ENCODE measurements at places on chromosomes 5 and 9.

- peak; percentile 8 for DNase-seq
Observed at GRCh38 chr9:38619556-38620447, 594 bp downstream of the ANKRD18A start.

- DNase-seq, result no peak
Observed at GRCh38 chr9:132748450-132748849, 78.2 kb downstream of the GTF3C4 start.

DNA sequence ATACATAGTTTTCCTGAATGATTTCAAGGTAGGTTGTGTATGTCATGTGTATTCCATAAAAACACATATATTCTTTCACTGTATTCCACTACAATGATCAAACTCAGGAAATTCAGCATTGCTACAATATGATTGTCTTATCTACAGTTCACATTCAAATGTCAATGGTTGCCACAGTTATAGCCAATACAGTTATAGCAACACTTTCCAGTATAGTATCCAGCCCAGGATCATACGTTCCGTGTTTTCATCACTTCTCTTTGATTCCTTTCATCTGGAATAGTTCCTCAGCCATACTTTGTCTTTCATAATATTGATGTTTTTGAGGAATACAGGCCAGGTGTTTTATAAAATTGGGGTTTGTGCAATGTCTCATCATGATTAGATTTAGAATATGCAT, 9.5 kb downstream of the OR2S2 start:
- no peak for DNase-seq

GRCh38 chr5:10339958-10340357, 13.5 kb upstream of the MARCHF6 start:
- no peak for DNase-seq

- no peak for DNase-seq
Observed at GRCh38 chr9:88880199-88880598, 111.1 kb upstream of the S1PR3 start.

DNA sequence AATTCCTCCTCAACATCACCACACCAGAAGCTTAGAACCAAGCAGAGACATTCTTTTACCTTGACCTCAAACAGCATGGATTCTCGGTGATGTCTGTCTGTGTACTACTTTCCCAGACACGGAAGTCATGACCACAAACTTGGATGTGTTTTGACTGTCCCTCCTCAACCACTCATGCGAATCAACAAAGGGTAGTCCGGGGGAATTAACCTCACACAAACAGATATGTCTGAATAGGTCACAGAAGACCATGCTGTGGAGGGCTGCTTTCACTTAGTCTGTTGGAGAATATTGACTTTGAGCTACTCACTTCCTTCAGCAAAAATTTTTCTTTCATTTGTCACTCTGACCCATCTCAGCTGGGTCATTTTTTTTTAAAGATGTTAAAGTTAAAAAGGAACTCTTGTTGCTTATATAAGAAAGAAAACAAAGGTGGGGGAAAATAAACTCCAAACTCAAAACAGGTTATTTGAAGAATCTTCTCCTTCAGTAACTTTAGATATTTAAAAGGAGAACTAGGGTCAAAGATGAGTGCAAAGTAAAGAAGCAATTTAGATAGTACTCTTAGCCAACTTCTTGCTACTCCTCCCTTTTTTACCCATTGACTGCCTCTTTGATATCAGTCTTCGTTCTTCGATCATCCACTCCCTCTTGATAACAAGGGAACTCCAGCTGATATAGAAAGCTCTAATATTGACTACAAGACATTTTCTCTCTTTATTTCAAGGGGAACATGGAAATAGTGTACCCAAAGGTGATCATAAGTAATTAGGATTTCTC, 343.4 kb upstream of the CDH6 start:
- DNase-seq, result no peak

- no peak for DNase-seq
Observed at GRCh38 chr9:90839183-90839728, 37.6 kb downstream of the SYK start.

- no peak for DNase-seq
Observed at GRCh38 chr5:178774446-178774845, 44.0 kb upstream of the ZNF354A start.

- no peak for DNase-seq
Observed at GRCh38 chr5:38830521-38831051, 15.2 kb upstream of the OSMR start.

DNA sequence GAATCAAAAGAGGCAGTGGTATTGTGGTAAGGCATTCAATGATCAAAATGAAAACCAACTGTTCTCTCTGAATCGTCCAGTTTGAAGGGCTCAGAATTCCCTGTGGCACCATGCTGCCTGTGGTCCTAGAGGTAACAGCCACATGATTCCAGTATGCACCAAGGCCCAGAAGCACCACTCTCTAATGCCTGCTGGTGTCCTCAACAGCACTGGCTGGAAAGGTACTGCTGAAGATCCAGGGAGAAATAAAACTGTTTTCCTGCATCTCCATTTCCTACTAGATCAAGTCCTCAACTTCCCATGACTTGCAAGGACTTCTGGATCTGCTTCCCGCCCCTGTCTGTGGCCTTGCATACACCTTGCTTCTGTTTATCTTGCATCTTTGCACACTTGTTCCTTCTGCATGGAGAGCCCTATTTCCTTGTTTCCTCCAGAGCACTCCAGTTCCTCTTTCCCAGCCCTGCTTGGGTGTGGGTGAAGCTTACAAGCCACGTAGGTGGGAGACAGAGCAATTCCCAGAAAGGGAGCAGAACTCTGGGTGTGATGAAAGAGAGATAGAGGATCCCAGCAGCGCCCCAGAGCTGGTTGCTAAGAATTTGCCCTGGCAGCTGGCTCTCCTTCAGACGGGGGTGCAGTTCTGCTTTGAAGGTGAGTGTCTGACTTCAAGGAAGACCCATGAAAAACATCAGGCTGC, 41.0 kb upstream of the EQTN start:
- DNase-seq, result no peak

DNA sequence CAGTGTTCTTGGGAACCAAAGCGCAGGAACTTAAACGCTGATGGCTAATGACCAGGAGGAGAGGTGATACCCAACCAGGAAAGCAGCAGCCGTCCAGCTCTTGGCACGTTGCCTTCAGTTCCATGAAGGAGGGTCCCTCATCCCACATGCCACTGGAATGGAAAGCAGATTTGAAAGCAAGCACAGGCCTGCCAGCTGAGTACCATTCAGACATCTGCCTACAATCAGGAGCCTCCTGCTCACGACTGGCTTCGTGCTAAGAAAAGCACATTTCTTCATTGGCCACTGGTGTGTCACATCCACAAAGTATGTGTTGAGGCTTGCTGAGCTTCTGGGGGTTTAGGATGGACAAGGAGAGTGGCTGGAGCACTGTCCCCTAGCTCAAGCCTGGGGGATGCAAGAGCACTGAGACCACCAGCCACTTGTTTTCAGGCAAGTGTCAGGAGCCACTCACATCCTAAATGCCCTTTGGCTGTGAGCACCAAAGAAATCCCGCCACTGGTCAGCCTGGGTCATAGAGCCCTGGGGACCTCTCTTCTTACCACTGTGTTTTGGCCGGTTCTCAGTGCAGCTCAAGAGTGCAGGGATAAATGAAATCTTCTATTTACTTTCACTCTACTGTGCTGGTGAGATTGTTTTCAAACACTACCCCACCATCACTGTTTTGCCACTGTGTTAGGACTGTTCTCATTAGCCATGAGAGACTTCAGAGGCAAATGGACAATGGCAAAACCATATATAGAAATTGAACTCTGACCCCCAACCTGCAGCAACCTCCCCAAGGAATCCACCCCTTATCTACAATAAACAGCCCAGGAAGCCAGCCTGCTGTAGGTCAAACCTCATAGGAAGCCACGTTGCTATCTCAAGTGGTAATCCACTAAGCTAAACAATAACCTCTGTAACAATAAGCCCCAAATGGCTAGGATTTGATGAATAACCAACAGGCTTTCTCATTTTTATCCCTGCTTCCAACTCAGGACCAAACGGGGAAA, 58.3 kb downstream of the MTX3 start:
- DNase-seq, result no peak

DNA sequence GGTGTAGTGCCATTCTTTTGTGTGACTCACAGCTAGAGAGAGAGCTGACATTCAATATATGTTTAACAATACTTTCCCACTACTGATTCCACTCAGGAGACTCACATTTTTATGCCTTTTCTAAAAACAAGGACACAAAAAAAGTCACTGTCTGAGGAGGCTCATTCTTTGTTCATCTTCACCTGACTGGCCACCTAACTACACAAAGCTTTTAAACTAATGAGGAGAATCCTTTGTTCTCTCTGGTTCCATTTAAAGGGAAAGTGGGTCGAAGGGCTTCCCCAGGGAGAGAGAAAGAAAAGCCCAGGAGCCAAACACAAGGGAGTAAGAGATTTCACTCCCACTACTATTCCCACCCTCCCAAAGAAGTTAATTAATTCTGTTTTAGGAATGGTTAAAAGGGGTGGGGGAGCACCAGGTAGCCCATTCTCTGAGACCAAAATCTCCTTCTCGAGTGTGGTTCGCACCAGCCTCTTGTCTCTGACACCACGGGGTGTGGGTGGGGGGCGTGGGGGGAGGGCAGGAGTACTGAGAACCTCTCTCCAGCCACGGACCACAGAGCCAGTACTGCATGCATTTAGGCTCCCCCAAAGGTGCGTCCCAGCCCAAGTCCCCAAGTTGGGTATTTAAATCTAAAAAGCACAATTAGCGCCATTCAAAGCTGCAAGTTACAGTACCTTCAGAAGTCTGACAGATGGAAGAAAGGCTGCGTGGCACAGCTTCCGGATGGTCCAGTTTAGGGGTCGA, 747 bp downstream of the TRPM3 start:
- no peak for DNase-seq

- no peak for DNase-seq
Observed at GRCh38 chr9:32384002-32384363, 460 bp upstream of the ACO1 start.

DNA sequence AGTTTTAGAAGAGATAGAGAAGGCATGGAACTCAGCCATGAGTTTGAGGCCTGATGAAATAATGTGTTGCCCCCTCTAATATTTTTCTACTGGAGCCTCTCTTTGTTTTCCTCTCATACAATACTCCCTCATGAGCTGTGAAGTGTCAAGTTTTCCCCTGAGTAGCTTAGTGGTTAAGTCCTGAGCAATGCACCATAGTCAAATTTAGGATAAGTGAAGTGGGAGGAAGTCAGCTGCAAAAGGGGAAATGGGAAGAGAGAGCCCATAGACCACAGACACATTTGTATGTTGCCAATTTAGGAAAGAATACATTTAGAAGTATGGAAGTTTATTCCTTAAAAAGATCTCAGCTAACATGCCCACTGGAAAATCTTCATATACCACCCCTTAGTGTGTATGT, 171.5 kb upstream of the NREP start:
- DNase-seq, result no peak

- DNase-seq, result no peak
Observed at GRCh38 chr5:169242175-169242848, 58.6 kb downstream of the SLIT3 start.

DNA sequence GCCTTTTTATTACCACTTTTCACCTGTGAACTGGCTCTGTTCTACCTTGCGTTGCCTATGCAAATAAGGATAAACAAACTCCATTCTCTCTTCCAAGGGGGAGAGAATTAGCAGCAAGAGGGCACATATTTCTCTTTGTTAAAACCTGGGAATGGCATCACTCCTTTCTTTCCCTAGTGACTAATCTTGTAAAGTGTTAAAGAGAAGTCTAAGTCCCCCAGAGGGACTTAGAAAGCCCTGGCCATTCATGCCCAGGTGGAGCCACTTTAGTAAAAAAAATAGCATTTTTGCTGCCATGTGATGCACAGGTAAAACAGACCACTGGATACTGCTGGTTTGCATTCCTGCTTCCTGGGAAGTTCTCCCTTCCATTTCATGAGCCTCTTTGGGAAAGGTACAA, 148.4 kb downstream of the MAN2A1 start:
- DNase-seq, result no peak

DNA sequence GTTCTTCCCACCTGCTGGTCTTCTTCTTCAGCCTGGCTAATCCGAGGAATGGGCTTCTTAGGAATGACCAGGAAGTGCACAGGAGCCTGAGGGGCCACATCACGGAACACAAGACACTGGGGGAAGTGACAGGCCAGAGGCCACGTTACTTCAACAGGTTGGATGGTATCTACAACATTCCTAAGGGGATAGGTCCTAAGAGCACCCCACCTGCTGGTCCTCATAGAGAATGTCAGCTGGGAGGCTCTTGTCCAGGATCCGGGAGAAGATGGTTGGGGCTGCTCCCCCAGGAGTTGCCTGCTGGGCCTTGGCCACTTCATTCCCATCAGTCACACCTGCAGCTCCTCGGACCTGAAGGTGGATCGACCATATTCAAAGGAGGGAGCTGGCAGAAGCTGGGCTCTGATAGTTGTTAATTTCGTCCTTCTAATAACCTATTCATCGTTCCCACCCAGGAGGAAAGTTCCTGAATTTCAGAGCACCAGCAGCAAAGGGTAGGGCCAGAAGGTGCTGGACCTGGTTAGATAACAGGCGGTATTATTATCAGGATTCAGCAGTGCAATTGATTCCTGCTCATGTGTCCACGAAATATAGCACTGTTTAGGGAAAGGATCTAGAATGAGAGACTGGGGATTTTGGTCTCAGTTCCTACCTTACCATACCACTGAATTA, 1.3 kb downstream of the HINT2 start:
- no peak for DNase-seq
